Hepatocyte (in vitro differentiated cells): ENCODE measurements at places on chromosomes 1 and 21. TPM values are rescaled to one million over a fixed set of nuclear protein-coding genes. Genes with fewer than 3 reads are reported as not detected.

OVAAL gene
- not detected in 2 replicates for total RNA-seq

LCE1F gene
- total RNA-seq: not detected in 2 replicates

ACTL8 gene
- not detected in 2 replicates for total RNA-seq

TFAP2E gene
- total RNA-seq: not detected in 2 replicates

C1QB gene
- 7.9 and 10.3 TPM in 2 replicates for total RNA-seq

SH2D5 gene
- 0.36 and 0.53 TPM in 2 replicates for total RNA-seq

OR6N1 gene
- not detected in 2 replicates for total RNA-seq

CCDC27 gene
- total RNA-seq: 0.17 and 0.72 TPM in 2 replicates

CRP gene
- total RNA-seq: not detected in 2 replicates

FASLG gene
- total RNA-seq: not detected in 2 replicates

LCE1C gene
- total RNA-seq: not detected in 2 replicates

TRIM63 gene
- 2.9 and 5.7 TPM in 2 replicates for total RNA-seq

KIRREL1 gene
- 33.5 and 47.1 TPM in 2 replicates for total RNA-seq

MROH9 gene
- 0.23 TPM in 1 of 2 replicates, not detected in the other for total RNA-seq

CFHR3 gene
- 1.7 and 1.8 TPM in 2 replicates for total RNA-seq

PLD5 gene
- total RNA-seq: 0.33 and 0.60 TPM in 2 replicates

FHAD1 gene
- 0.13 and 0.24 TPM in 2 replicates for total RNA-seq

TMIGD3 gene
- total RNA-seq: 2.6 and 6.5 TPM in 2 replicates

MCOLN3 gene
- 12.4 and 16.4 TPM in 2 replicates for total RNA-seq
